NCI-H1048 (cell line): ENCODE measurements at places on chromosomes 5 and 9.

- DNase-seq = no peak
These were observed 180.8 kb downstream of the RASEF start for GRCh38 chr9:82882138-82882537.

GRCh38 chr5:180194410-180195345, 14.3 kb downstream of the RASGEF1C start:
- DNase-seq = no peak

GRCh38 chr9:133439337-133439736, 17.2 kb downstream of the ADAMTS13 start:
- DNase-seq = no peak

DNA sequence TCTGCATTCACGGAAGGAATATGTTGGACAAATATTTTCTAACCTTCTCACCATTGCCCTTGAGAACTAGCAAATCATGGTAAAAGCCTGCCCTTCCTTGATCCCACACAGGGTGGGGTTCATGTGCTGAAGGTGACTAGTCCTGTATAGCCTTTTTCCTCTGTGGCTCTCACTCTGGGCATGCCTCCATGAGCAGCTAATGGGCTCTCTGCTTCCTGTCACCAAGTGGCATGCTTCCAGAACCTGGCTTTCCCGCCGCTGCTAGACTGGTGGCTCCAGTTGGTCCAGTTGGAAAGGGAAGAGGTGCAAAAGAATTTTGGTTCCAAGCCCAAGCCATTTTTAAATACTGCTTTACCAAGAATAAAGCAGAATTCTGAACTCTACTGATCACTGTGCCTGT, 35.5 kb downstream of the FBXO10 start:
- no peak for DNase-seq

DNA sequence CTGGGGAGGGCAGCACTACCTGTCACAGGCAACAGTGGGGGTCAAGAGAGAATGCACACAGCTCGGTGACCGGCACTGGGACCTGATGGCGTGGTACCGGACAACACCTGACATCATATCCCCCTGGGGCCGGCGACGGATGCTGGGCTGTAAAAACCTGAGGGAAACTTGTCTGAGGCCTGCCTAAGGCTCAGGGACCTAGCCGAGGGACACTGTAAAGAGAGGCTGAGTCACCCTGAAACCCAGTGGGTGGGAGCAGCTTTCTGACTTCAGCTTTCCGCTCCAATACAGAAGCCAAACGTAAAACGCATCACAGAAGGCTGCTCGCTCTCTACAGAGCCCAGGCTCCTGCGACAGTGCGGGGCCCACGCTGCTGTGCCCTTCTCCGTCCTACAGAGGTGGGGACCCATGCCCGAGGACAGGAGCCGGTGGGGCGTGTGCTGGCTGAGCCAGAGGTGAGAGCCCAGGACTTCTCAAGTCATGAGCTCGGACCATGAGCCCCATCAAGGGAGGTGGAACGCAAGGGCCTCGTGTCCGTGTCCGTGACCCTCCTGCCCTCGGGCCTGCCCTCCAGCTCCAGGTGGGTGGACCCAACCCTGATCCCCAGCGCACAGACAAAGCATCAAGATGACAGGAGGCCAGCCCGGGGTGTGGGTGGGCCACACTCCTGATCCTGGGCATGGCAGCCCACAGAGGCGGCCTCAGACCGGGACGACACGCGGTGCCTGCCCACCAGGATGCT, 5.3 kb downstream of the RALGDS start:
- DNase-seq = no peak

GRCh38 chr5:6660688-6661087, 27.4 kb downstream of the SRD5A1 start:
- DNase-seq = no peak

DNA sequence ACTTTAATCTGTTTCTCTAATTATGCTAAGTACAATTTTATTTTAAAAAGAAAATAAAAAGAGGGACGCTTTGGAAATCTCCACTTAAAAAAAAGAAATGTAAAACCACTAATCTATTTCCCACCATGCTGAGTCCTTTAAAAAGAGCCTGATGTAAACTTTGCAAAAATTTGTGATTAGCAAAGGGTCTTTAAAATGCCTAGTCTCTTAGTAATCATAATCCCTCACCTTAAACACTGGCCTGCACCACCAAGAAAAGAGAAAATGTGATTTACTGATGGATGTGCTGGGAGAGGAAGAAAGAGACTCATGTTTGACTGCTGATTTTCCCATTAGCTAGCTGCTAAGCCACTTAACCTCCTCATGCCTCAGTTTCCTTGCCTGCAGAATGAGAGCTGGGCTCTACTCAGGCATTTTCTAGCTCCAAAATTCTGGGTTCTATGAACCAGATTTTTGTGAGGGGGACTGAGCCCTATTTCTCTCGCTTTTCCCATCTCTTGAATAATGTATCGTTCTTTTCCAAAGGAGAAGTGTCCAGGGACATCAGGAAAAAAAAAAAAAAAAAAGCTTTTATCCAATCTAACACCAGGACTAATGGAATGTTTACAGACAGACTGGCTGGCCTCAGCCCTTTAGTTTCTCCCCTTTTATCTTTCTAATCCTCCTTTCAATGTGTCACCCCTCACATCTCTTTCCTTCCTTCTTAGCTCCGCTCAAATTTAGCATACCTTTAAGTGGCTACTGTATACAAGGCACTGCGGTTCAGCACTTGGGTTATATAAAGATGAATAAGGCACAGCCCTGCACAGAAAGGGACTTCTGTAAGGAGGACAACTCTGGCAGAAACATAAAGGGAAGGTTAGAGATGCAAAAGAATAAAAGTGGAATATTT, 312.4 kb downstream of the ARL15 start:
- no peak for DNase-seq

- DNase-seq = no peak
These were observed 75.6 kb upstream of the RASEF start for GRCh38 chr9:83138422-83139135.

- no peak for DNase-seq
These were observed 40.6 kb downstream of the FAM174A start for GRCh38 chr5:100575815-100576214.

DNA sequence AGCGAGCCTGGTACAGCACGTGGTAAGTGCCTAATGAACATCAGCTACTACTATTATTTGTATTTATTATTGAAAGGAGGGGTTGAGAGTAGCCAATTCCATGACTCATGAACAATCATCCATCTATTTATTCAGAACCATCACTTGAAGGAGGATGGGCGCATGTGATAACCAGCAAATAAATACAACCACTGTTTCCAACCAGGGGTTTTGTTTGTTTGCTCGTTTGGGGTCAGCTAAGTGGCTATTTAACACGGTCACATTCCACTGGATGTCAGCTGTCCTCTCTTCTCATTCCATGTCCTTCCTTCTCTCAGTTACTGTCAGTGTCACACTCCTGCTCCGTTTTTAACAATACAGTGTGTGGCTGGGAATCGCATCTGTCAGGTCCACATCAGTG, 8.6 kb downstream of the RAPGEF1 start:
- DNase-seq = no peak

GRCh38 chr9:4297786-4298254, 2.0 kb downstream of the GLIS3 start:
- no peak for DNase-seq

DNA sequence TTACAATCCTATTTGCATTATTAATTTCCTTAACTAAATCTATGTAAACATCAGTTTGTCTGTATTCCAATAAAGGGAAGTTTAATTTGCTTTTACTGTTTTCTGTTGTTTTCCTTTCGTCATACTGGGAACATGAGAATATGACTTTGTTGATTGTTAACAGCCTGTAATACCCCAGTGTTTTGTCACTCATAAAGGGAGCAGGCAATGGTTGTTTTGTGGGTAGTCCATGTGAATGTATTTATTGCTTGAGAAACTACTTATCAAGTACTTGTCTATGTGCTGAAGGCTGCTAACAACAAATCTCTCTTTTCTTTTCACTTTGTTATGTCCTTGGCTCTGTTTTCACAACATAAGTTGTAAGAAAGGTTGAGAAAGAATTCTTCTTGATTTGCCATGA, 1070.2 kb upstream of the ACO1 start:
- DNase-seq = no peak

DNA sequence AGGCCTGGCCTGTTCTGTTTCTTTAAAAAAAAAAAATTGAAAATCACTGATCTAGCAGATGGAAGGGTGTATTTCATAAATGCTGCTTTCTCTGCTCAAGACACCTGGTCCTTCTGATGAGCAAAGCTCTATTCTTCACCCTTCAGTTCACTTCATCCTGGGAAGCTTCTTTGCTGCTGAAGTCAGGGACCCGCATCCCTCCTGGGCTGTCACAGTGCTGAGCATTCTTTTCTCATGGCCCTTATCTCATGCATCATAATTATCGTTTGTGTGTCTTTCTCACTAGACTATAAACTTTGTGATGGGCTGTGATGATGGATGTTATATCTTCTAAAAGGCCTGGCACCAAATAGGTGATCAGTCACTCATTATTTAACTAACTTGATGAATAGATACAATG, 461.0 kb downstream of the GADD45G start:
- no peak for DNase-seq

- no peak for DNase-seq
These were observed 202.6 kb downstream of the PIK3R1 start for GRCh38 chr5:68418201-68418600.

- DNase-seq = no peak
These were observed 889.1 kb downstream of the TAF11L14 start for GRCh38 chr5:18523380-18523779.

DNA sequence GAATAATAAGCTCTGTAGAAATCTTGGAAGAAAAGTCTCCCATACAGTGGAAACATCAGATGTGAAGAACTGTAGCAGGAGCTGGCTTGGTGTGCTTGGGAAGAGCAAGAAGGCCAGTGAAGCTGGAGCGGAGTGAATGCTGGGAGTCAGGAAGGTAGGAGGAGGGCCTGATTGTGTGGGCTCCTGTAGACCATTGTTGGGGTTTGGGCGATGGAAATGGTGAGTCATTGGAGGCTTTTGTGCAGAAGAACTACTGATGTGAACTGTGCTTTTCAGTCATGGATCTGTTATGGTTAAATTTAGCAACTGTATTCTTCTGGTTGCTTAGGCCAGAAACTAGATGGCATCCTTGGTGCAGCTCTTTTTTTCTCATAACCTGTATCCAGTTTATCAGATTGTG, 2.3 kb downstream of the ICE1 start:
- no peak for DNase-seq

DNA sequence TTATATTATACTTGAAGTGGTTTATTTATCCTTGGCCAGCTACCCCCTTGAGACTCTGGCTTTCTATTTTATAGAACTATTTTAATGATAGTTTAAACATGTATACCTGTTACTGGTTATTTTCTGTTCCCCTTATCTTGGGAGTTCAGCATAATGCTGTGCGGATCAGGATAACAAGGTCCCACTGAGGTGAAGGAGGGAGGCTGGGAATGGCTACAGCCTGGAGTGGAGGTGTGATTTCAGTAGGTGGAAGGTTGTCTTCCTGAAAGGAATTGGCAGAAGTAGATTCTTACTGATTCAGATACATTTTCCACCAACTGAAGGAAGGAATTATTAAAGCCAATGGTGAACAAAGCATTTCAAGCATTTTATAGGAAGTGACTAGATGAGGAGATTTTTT, 38.9 kb downstream of the PAM start:
- DNase-seq = no peak

- no peak for DNase-seq
These were observed 3.1 kb downstream of the CRB2 start for GRCh38 chr9:123359106-123359505.

DNA sequence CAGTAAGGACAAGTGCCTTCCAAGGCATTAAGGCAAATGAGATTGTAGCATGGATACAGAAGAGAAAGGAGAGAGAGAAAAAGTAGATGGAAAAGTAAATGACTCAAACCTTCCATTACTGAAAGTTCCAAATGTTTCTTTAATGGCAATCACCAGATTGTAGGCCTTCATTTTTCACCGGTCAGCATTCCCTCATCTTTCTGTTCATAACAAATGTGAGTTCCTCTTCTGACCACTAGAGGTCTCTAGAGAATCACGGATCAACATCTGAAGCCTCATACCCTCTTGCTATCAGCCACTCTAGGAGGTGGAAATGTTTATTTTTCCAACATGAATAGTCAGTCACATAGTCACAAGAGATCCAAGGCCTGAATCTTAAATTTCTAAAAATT, 73.6 kb upstream of the RPS23 start:
- peak; percentile 41 for DNase-seq

- DNase-seq = no peak
These were observed 58.2 kb downstream of the CHSY3 start for GRCh38 chr5:129962506-129962905.

DNA sequence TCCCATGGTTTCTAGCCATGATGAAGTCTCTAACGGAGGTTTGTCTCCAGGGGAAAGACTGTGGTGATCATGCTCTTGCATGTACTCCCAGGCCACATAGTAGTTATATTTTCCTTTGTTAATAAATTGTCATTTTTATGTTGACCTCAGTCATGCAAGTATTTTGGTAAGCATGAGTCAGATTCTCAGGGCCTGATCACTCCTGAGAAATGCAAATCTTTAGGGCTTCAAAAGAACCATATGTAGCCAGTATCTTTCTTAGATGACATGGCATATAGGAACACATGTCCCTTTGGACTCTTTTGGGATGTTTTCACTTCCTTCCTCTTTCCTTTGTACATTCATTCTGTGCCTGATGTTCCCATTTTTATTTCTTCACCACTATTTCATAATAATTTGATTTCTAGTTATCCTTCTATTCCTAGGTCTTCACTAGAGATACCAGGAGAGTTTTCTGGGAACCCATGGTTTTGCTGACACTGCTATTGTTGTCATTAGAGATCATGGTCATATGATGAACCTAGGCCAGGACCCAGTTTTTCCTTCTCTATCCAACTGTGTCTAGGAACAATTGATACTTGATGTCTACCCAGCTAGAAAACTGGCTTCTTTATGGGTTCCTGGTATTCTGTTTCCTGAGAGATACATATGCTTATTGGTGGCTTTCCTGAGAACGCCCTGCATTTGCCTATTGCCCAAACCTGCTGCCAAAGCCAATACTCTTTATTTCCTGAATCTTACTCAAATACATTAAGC, 248.1 kb upstream of the NREP start:
- no peak for DNase-seq

- no peak for DNase-seq
These were observed 73.2 kb downstream of the WDR41 start for GRCh38 chr5:77418601-77419581.

DNA sequence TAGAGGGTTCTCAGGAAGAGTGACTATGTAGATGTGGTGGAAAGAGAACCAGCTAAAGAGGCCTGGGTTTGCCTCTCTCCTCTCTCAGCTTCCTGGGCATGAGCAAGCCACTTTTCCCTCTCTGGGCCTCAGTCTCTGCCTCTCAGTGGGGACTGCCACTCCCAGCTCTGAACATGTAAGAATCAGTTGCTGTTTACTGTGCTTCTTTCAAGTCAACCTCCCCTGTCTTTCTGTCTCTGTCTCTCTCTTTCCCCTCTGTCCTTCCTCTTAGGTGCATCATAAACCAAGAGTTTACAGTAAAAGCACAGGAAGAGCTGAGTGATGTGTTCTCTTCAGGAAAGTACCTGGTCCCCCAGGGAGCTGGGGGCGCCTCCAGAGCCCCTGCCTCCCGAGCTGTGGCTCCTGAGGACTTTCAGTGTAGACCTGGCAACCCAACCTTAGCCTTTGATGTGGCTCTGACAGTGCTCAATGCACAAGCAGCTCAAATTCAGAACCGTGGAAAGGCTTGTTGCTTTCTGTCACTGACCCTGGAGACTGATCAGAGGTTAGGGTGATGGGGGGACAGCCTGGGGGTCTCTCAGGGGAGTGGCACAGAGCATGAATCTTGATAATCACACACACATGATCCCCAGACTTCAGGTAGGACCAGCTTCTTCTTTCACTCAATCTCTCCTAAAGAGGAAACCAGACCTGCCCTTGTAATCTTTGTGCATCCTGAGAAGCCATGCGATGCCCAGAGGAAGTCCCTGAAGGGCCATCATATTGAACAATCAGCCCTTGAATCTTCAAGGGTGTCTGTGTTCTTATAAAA, 59.4 kb upstream of the TNFSF8 start:
- no peak for DNase-seq
